AML-193 (cell line): ENCODE measurements at places on chromosomes 1 and 21.

DNA sequence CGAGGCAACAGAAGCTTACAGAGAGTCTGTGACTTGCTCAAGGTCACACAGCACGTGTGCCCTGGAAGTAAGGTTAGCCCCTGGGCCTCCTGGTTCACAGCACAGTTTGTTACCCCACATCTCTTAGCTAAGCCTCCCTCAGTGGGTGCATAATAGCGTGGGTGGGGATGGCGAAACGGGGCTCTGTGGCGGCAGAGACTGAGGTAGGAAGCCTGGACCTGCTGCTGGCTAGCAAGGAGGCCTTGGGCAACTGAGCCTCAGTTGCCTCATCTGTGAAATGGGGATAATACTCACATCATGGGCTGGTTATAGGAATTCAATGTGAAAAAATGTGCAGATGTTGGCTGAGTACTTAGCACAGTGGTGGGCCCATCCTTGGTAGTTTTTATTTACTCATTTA is 596 bp downstream of the PADI4 start:
- peak; percentile 38 for DNase-seq

GRCh38 chr21:36369064-36369685 is 16.0 kb upstream of the CHAF1B start:
- no peak for DNase-seq

DNA sequence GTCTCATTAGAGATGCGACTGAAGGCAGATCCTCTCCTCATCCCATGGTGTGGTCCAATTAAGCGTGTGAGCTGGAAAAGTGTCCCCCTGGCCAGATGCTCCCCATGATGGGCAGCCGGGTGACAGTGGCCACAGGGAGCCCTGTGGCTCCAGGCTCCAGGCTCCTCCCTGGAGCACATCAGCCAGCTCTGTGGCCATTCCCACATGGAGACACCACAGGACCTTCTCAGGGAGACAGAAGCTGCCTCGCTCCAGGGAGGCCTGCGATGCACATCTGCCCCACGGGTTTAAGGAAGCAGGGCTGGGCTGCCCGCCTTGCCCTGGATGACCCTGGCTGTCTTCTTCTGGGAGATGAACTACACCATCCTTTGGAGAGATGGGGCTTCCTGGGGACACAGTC is 99.9 kb upstream of the TLR5 start:
- DNase-seq: no peak

- DNase-seq: no peak
Measured at GRCh38 chr21:28590676-28591075, 402.0 kb downstream of the LTN1 start.

DNA sequence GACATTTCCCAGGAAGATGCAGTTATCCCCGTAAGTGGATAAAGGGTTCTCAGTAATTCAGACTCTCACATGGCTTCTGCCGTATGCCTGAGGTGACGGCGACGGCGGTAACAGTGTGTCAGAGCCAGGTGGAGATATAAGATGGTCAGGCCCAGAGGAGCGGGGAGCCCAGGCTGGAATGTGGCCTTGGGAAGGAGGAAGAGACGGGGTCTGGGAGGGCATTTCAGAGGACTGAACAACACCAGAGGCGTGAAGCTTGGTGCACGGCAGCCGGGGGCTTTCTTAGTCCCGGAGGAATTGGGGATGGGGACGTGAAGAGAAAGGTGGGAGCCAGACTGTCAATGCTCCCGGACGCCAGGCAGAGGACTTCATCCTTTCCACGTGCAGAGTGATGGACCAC is 1.0 kb downstream of the RER1 start:
- DNase-seq: no peak

GRCh38 chr1:27070390-27071048 is 57.9 kb upstream of the TENT5B start:
- DNase-seq: no peak

DNA sequence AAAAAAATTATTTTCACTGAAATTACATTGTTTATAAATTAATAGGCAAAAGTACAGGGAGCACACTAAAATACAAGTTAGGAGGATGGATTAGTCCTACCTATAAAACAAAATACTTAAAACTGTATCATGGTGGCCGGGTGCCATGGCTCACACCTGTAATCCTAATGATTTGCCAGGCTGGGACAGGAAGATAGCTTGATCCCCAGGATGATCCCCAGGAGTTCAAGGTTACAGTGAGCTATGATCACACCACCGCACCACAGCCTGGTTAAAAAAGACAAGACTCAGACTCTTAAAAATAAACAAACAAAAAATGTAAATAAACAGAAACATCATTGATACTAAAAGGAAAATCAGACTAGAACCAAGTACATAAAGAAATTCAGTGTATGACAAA is 53.5 kb downstream of the ASH1L start:
- DNase-seq: no peak

DNA sequence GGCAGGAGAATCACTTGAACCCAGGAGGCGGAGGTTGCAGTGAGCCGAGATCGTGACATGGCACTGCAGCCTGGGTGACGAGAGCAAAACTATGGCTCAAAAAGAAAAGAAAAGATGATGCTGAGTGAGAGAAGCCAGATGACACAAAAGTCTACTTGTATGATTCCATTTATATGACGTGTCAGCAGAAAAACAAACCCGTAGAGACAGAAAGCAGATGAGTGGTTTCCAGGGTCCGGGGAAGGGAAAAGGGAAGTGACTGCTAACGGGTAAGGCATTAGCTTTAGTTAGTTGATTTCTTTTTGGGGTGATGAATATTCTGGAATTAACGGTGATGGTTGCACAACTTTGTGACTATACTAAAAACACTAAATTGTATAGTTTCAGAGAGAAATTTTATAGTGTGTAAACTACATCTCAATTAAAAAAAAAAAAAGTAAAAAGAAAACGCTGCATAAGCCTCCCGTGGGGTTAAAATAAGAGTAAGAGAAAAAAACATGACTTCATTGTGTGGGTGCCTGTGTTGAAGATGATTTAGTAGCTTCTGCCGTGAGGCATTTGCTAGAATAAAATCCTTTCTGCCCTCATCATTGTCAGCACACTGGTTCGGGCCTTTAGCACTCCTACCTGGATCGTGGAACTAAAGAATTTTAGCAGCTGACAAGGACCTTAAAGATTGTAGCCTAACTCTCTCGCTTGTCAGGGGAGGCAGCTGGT is 24.7 kb upstream of the ATP5PO start:
- no peak for DNase-seq

GRCh38 chr1:87318806-87319205 is 9.9 kb upstream of the LMO4 start:
- no peak for DNase-seq

DNA sequence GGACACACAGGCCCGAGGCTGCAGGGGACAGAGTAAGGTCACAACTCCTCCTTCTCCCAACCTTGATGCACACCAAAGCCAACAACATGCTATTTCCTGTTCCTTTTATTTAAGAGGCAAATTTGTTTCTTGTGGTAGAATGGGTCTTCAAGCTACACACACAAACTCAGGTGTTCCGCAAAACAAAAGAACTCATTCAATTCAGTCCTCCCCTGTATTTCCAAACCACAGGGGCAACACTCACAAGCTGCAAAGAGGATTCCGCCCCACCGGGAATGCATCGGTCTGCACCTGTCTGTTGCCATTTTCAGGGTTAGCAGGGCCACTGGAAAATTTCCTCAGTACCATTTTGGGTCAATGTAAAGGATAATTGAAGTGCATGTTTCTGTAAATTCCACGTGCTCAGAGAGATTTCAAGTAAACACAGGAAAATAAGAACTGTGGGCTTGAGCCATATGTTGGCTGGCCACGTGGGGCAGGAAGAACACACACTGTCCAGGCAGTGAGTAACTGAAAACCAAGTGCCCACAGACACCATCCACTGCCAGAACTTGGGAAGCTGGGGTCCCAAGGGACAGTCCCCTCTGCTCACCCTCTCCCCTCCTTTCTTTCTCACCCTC is 145.2 kb upstream of the ERG start:
- no peak for DNase-seq

- no peak for DNase-seq
Measured at GRCh38 chr1:31531177-31531999, 44.9 kb upstream of the TINAGL1 start.

- DNase-seq: no peak
Measured at GRCh38 chr21:35625576-35625975, 434.8 kb downstream of the SETD4 start.

DNA sequence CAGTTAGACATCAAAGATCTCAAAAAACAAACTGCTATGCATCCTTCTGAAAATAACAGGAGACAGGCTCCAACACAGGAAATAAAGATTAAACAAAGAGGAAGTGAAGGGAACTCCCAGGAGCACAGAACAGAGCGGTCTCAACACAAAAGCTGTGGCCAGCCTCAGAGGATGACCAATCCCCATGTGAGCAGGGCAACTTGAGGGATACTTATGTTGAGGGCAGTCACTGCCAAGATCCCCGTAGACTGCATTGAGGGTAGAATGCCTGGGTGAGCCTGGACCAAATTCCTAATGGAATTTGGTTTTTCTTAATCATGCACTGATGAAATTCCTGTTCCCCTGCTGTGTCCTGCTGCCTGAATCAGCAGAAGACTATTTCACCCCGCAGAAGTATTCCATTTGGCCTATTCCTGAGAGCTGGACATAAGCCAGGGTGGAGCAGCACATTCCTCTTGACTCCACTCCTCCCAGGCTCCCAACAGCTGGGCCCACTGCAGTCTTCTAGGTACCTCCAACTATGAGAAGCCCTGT is 49.0 kb downstream of the JAK1 start:
- DNase-seq: peak; percentile 73

GRCh38 chr1:61253912-61254633 is 171.7 kb downstream of the NFIA start:
- DNase-seq: peak; percentile 65

- no peak for DNase-seq
Measured at GRCh38 chr1:32881291-32881690, 5.0 kb upstream of the HPCA start.

DNA sequence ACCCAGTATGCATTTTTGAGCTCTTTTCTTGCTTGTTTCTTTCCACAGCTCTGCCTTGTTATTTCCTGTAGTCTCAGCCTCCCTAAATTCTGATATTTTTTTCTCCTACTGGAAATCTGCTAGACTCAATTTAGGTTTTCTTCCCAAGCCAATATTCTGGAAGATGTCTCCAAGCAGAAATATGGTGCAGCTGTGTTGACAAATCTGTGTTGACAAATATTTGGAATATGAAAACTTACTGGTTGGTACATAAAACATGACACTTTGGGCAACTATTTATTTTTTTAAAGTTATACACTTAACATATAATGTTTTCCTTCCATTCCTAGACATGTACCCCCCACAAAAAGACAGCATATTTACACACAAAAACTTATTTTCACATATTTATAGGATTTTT is 1048.4 kb downstream of the NCAM2 start:
- DNase-seq: no peak

DNA sequence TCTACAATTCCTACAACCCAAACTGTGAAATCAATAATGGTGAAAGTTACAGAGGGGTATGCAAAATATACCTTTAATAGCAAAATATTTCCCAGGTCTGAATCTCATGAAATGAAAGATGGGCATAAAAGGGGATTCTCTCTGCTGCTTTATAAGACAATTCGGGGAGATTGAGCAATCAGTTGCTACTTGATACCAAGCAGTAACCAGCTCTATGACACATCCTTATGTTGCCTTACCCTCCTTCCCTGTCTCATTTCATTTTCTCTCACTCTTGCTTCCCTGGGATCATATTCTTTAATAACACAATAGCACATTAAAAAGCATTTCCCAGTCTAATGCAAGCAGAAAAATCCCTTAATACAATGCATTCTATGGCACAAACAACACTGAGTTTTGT is 29.0 kb downstream of the ZSWIM5 start:
- no peak for DNase-seq

DNA sequence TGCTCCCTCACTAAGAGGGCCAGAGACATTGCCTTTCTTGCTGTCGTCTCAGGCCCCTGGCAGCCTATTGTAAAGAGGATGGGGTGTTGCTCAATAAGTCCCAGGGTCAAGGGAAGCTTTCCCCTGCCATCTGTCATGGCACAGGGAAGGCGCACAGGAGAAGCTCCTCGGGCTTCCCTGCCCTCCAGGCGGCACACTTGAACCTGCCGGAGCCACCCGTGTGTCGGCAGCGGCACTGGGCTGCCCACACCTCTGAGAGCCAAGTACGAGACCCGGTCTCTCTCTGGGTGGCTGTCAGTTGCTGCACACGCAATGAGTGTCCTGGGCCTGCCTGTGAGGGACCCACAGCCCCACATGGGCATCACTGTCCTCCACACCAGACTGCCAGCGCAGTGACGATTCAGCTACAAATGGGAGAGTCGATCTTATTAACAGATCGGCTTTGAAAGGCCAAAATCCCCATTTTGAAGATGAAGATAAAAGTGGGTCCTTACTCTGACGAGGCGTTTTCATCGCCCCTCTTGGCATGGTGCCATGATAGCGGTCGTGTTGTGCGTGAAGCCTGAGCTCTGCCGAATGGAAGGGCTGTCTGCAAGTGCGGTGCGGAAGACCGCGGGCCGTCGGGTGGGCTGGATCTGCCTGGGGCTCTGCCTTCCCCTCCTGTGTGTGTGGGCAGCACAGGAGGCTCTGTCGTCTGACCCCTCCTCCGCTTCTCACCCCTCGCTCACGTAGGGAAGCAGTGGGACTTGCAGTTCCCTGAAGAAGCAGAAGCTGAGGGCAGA is 29.2 kb upstream of the PDXK start:
- DNase-seq: no peak

DNA sequence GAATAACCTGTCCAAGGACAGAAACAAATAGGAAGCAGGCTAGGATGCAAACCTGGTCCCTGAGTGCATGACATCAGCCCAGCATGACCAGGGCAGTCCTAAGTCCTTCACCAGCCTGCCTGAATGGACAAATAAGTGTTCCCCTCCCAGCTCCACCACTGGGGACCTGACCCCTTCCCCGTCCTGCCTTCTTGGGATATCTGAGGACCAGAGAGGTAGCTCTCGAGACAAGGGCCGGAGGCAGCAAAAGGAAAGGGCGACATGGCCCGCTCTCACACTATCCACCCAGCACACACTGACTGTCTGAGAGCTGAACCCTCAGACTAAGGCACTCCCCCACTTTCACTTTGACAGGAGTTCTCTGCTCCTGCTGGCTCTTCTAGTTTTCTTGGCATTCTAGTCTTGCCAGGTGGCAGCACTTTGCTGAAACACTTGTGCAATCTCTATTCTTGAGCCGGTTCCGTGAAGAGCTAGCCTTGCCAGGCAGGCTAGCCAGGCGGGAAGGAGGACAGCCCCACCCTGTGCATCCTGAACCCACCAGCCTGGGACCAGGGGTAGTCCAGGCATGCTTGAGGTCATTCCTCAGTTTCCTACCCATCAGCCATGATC is 251.1 kb upstream of the RAB4A start:
- DNase-seq: no peak
